ENCODE measurements at places on chromosomes 16 and 17.

DNA sequence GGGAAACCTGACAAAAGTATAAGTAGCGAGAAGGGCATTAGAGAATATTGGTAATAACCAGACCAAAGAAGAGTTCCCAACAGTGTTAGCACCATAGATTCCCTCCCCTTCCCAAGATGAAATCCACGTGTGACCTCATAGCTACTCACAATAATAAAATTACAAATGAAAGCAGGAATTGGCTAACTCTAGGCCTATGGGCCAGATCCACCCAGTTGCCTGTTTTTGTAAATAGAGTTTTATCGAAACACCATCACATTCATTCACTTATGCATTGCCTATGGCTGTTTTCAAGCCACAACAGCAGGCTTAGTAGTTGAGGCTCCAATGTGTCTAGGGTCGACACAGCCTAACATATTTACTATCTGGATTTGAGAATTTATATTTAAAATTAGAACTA, 7.8 kb downstream of the CPHXL start:
- DNase-seq, result no peak

GRCh38 chr16:19898924-19899604, 14.4 kb upstream of the GPRC5B start:
- peak; percentile 42 for DNase-seq

GRCh38 chr16:71758293-71758760, 33.8 kb upstream of the PHLPP2 start:
- DNase-seq, result no peak

DNA sequence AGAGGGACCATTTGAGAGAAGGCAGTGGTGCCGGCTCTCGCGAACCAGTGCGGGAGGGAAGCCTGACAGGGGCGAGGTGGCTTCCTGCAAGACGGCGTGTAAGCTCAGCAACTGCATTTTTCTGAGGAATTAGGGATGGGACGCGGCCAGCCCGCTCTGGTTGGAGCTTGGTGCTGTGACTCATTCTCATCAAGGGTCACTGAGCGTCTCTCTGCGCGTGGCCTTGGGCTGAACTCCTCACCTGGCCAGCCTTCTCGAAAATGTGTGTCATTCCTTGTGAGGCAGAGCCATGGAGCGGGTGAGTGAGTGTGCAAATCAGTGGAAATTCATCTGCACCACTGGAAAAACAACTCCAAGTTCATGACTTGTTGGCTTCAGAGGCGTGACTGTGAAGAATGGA, 52.8 kb downstream of the NTN1 start:
- no peak for DNase-seq

Measured in stimulated activated CD4-positive, alpha-beta T cell treated with anti-CD3 and anti-CD28 coated beads, Interleukin-1b, Interleukin-23, amount 100 ng/mL, for 48 hours (primary cell).